ENCODE measurements at places on chromosomes 12 and 14. TPM values are rescaled to one million over a fixed set of nuclear protein-coding genes. Genes with fewer than 3 reads are reported as not detected.

ENDOU gene
- total RNA-seq, result 1.4 TPM

FSCB gene
- total RNA-seq, result 0.11 TPM

DDN gene
- total RNA-seq, result 1.0 TPM

SSPN gene
- total RNA-seq, result 41.0 TPM

CNTN1 gene
- total RNA-seq, result 159 TPM

CD163L1 gene
- 7.4 TPM for total RNA-seq

KRT7 gene
- 12.1 TPM for total RNA-seq

DNAH10 gene
- total RNA-seq, result 1.3 TPM

ARG2 gene
- total RNA-seq, result 7.3 TPM

OR6C3 gene
- not detected for total RNA-seq

PTCSC3 gene
- total RNA-seq, result not detected

IL26 gene
- total RNA-seq, result not detected

TAS2R9 gene
- total RNA-seq, result not detected

ADCK1 gene
- 10.6 TPM for total RNA-seq

DTX1 gene
- 19.1 TPM for total RNA-seq

DBX2 gene
- 0.22 TPM for total RNA-seq

TAS2R13 gene
- total RNA-seq, result 12.4 TPM
